GM12891 (cell line): ENCODE measurements at places on chromosomes 7 and 10.
A peak's percentile ranks its signal among the peaks of the same experiment; 100 is the strongest.

DNA sequence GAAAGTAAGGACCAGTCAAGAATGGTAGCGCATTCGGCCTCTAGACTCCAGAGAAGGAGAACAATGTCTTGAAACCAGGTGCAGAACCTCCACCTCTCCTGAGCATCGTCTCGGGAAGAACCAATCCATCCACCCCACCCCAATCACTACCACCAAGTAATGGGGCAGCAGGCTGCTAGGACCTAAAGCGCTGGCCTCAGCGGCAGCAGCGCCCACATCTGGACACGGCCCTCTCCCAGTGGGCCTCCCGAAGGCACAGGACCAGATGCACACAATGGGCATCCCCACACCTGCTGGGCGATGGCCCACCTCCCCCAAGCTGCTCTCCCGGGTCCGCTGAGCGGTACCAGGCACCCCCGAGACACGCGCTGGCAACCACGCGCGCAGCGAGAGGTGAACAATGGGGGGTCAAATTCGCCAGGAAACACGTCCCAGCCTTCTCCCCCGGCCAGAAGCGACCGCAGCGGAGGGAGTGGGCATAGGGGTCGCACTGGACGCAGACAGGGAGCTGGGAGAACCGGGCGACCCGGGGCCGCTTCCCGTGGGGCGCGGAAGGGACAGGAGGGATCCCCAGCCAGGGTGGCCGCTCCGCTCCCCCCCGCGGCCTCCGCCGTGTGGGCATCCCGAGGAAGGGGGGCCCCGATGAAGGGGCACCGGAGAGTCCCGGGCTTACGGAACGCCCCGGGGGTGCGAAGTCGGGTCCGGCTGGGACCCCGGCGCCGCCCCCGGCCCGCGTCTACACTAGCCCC, 506 bp downstream of the CTTNBP2 start:
- DNase-seq, result peak; percentile 2

GRCh38 chr7:150481186-150481920, 30.9 kb downstream of the GIMAP8 start:
- no peak for DNase-seq

DNA sequence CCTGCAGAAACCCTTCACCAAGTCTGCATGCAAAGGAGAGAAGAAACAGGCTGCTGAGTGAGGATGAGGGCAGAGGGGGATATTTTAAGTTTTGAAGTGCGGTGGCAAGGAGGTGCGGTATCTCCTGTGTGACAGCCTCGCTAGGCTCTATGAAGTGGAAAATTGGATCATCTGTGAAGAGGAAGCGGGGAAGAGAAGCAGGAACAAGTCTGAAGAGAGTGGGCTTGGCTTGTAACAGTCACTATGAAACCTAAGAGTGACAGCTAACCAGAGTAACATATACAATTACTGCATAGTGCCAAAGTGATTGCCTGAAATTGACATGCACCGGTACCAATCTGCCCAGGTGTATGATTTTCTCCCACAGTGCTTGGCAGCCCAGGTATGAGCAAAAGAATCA, 287.5 kb upstream of the KLF14 start:
- DNase-seq, result no peak

GRCh38 chr7:93043385-93043985, 74.3 kb downstream of the SAMD9 start:
- DNase-seq, result peak; percentile 13

- DNase-seq, result no peak
These were observed 580.1 kb downstream of the GRID1 start for GRCh38 chr10:85786401-85786899.

DNA sequence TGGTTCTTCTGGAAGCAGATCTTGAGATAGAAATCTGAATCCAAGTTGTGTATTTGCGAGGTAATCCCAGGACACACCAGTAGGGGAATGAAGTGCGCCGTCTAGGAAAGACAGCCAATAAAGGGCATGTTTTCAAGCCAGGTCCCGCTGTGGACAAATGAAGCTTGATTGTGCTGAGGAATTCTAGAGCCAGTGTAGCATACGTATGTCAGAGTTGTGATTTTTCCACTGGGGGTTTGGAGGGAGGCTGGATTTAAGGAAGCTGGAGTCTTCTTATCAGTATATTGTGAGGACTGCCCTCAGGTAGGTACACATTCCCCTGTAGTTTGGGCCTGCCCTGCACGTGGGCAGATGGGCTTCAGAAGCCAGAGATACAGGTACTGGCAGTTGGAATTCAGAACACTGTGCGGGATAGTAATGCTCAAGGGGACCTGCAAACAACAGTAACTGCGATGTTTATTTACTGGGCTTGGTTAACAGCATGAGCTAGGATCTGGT, 50.9 kb downstream of the GALNT11 start:
- no peak for DNase-seq

DNA sequence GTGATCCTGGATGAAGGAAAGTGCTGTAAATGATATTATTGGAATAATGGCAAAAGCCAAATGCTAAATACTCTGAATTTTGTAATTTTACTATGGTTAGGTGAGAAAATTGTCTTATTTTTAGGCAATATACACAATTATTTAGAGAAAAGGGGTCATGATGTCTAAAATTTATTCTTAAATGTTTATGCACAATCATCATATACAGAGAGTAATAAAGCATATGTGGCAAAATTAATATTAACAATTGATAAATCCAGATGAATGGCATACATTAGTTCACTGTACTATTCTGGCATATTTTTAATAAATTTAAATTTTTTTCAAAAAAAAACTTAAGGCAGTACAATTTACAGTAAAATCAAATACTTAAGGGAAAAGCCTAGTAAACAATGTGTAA, 7.4 kb downstream of the IPMK start:
- no peak for DNase-seq

DNA sequence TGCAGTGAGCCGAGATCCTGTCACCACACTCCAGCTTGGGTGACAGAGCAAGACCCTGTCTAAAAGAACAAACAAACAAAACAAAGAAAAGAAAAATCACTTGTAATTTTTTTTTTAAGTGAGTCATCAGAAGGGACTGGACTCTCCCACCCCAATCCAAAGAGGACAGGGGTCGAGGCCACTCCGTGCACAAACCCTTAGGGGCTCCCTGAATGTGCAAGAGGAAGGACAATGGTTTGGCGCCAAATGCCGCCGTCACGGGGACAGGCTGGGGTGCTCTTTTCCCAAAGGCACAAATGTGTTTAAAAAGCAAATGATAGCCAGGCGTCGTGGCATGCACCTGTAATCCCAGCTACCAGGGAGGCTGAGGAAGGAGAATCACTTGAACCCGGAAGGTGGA, 23.8 kb downstream of the RCC1L start:
- no peak for DNase-seq

DNA sequence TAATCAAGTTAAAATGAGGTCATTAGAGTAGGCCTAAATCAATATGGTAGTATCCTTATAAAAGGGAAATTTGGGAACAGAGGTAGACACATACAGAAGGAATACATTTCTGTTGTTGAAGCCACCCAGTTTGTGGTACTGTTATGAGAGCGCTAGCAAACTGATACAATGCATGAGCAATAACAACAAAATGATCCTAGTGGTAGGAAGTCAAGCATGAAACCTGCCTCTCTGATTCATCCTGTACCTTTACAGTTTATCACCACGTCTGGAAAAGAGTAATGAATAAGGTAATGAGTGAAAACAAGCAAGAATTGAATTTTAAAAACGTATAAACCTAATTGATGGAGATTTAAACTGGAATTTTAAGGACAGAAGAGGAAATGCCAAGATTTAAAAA, 217.2 kb downstream of the PCLO start:
- no peak for DNase-seq

- DNase-seq, result no peak
These were observed 8.6 kb upstream of the ZNF713 start for GRCh38 chr7:55878691-55879090.

DNA sequence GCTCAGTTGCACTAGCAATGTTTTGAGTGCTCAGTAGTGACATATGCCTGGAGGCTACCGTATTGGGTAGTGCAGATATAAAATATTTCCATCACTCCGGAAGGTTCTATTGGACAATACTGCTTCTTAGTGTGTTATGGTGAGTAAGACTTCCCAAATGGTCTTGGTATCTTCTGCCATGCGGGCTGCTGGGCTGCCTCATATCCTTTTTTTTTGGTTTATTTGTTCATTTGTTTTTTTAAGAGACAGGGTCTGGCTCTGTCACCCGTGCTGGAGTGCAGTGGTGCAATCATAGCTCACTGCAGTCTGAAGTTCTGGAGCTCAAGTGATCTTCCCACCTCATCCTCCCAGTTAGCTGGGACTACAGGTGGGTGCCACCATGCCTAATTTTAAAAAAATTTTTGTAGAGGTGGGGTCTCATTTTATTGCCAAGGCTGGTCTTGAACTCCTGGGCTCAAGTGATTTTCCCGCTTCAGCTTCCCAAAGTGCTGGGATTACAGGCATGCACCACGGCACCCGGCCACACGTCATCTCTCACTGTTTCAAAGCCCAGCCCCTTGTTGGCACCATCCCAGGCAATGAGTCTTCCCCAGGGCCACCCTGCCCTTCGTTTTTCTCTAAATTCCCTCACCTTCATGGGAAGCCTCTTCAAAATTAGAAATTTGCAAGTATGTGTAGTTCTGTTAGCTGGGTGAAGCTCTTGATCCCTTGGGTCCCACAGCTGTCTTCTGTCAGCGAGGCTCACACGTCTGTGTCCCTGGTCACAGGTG, 111.0 kb upstream of the KLF14 start:
- no peak for DNase-seq

- DNase-seq, result no peak
These were observed 7.9 kb downstream of the RET start for GRCh38 chr10:43084812-43085211.

GRCh38 chr10:89207801-89208551, 859 bp upstream of the CH25H start:
- no peak for DNase-seq

- no peak for DNase-seq
These were observed 207.6 kb upstream of the KLF6 start for GRCh38 chr10:3992382-3993178.

DNA sequence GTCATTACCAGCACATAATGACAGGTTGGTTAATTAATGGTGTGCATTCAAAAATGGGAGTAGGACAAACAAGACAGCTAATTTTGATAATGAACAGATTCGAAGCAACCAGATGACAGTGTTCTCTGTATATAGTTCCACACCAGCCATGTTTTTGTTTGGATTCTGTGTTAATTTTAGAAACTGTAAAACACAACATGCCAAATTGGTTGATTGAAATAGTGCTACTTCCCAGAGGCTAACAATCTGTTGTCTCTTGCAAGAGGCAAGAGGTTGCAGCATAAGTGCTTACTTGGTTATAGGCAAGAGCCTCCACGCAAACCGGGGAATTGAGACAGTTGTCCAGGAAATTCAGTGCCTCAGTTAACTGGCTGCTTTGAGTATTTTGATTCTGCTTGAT, 170.2 kb upstream of the HABP2 start:
- no peak for DNase-seq

DNA sequence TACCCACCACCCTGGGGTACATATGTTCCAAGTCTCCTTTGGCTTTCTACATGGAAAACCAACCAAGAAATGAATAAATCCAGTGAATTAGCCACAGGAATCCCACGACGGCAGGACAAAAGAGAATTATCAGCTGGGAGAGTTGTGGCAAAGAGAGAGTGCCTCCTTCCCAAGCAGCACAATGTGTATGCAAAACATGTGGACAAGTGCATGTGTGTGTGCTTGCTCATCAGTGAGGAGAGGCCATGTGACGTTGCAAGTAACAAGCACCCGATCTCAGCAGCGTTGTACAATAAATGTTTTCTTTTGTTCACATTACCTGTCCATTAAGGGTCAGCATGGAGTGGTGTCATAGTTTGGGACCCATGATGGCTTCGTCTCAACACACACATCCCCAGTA, 50.0 kb upstream of the EMX2 start:
- DNase-seq, result no peak

- DNase-seq, result no peak
These were observed 112.4 kb upstream of the PPP2R2D start for GRCh38 chr10:131788386-131788785.

GRCh38 chr7:1012004-1012715, 29.2 kb downstream of the CYP2W1 start:
- no peak for DNase-seq

GRCh38 chr10:44979281-44980191, 927 bp upstream of the DEPP1 start:
- DNase-seq, result no peak

- DNase-seq, result no peak
These were observed 174.0 kb upstream of the TCF7L2 start for GRCh38 chr10:112775892-112776674.

GRCh38 chr10:113780681-113781250, 29.3 kb downstream of the PLEKHS1 start:
- no peak for DNase-seq

GRCh38 chr7:54961391-54961790, 57.4 kb upstream of the EGFR start:
- DNase-seq, result no peak

DNA sequence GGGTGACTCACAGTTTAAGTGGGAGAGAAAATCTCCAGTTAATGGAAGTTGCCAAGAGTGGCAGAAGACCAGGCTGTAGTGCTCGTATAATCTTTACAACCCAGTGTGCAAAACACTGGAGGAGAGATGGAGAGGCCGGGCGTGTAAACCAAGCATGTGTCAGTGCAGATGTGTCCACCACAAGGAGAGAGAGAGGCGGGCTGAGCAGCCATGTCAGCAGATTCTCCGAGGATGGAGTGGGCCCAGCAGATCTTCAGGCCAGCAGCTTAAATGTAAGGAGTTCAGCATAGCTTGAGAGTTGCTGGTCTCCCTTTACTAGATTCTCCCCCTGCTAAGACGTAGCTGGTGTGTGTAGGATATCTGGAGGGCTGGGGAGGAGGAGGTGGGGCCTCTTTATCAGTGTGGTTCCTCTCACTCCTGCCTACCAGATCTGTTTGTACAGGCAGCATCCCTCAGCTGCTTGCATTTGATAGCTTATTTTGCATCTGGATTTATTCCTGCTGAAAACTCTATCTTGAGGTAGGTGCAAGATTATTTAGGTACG, 13.7 kb downstream of the BPGM start:
- no peak for DNase-seq

GRCh38 chr10:125593644-125594043, 89.3 kb downstream of the TEX36 start:
- DNase-seq, result no peak

- DNase-seq, result no peak
These were observed 173.8 kb downstream of the TRIL start for GRCh38 chr7:28784171-28784902.
